ENCODE measurements at places on chromosomes 2 and 18.

DNA sequence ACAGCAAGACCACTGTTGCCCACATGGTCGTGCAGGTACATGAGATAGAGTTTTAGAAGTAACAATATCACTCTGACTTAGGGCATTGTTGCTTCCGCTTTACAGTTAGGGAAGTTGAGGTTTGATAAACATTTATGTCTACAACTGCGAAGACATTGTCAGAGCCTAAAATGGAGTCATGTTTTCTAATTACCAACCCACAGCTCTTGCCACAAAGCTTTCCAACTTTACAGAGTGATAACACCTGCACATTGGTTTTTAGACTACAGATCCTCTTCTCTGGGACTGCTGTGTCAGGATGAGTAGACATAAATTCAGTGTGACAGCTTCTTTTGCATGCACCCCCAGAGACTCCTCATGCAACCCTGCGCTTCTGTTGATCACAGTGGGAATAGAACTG is 119.0 kb downstream of the FEZ2 start:
- no peak for DNase-seq

DNA sequence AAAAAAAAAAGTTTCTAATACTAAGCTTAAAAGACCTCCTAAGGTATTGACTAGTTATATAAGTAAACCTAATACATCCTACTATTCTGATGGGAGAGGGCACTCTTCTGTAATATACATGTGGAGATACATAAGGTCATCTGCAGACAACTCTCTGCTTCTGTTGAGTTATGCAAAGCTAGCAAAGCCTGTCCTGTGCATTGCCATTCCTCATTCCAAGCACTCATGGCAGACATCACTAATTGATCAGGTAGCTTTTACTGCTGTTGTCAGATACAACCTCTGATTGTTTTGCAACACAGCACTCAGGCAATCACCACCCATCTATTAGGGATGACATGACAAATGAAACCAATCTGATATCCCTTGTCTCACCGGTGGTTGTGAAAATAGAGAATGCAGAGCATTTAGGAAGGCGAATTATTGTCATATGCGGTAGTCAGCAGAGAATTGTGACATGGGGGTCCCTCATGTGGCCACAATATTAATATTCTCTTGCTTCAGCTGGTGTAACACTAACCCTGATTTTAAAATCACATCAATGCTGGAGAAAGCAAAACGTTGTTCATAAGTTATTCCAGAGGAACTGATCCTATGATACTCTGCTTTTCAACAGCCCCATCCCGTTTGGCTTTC is 416.5 kb upstream of the GYPC start:
- no peak for DNase-seq

- DNase-seq = no peak
These were observed 266.8 kb downstream of the EN1 start for GRCh38 chr2:118580651-118581050.

- DNase-seq = no peak
These were observed 59.2 kb downstream of the CSRNP3 start for GRCh38 chr2:165528691-165529090.

- no peak for DNase-seq
These were observed 76.1 kb downstream of the THADA start for GRCh38 chr2:43519643-43520221.

DNA sequence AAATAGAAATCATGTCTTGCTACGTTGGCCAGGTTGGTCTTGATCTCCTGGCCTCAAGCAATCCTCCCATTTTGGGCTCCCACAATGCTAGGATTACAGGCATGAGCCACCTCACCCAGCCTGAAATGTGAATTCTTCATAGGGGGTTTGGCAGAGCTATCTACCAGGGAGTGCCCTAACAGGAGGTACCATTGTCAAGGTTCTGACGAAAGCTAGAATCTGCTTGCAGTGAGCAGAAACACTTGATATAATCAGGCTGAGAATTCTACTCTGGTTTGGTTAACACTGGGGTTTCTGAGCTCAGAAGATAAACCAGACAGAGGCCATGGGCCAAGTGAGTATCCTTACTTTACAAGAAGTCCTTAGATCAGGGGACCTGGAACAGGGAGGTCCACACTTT is 7.2 kb upstream of the LAMA3 start:
- no peak for DNase-seq

DNA sequence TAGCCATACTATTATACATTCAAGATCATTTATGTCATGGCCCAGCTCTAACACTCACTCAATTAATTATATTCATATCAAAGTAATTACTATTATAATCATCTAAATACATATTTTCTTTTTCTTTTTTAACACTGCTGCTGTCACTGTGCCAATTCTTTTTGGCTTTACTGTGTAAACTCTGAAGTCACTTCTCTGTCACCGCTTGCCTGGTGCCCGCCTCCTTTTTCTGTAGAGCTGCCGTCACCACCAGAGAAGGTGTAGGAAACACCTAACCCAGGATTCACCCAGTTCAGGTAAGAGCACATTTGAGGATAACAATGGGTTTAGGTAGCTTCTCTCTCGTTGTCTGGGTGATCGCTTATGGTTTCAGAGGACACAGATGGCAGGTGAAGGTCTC is 93.3 kb downstream of the AOX1 start:
- no peak for DNase-seq

DNA sequence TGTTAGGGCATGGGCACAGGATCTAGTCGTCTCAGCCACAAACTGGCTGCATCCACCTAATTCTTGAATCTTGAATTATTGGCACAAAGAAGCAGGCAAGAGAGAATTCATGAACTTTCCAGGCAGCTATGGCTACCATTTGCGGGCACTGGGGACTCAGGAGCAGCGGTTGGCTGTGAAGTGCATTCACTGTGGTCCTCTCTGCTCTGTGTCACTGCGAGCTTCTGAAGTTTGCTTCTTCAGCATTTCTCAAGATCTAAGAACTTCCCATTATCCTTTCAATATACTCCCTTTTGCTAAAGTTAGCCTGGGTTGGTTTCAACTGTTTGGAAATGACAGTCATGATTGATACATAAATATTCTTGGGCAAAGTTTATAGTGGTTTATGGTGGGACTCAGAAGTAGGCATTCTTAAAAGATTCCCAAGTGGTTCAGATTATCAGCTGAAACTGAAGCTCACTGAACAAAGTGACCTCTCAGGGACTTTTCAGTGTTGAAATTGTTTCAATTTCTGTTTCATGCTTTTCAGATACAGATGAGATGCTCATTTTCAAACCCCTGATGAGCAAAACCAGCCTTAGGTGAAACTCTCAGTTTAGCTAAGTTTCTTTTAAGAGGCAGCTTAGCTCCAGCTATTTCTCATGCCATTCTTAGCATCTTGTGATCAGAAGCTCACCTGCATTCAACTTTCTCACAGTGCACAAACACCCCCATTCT is 1258.3 kb upstream of the GYPC start:
- no peak for DNase-seq

GRCh38 chr2:902584-902983 is 48.1 kb upstream of the SNTG2 start:
- DNase-seq = no peak

GRCh38 chr2:27006602-27007415 is 26.0 kb upstream of the TMEM214 start:
- no peak for DNase-seq

GRCh38 chr2:239239607-239240413 is 161.0 kb downstream of the HDAC4 start:
- no peak for DNase-seq

DNA sequence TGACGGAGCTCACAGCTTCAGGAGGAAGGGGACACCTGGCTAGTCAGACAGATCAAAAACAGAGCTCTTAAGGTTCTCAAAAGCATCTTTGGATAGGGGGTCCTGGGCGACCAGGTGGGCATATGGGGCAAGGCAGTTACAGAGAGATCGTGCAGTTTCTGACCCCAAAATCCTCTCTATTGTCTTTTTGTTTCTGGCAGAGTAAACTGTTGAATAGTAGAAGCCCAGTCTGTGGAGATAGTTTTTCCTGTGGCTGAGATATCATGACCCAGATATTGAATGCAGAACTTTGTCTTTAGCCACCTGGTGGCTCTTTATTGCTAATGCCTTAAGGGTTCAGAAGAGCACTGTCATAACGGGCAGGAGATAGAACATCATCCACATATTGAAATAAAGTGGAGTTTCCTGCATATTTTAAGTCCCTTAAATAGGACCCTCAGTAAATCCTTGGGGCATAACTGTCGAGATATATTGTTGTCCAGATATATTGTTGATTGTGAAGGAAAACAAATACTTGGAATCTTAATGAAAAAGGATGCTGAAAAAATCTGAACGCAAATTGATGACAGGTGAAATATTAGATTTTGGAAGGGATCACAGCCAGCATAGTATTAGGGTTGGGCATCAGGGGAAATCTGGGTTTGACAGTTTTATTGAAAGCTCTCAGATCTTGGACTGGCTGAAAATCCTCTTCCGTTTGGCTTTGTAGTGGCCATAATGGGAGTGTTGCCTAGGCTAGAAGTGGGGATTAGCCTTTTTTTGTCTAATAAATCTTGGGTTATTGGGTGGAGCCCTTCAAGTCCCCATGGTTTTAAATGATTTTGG is 14.1 kb upstream of the ZDBF2 start:
- no peak for DNase-seq

DNA sequence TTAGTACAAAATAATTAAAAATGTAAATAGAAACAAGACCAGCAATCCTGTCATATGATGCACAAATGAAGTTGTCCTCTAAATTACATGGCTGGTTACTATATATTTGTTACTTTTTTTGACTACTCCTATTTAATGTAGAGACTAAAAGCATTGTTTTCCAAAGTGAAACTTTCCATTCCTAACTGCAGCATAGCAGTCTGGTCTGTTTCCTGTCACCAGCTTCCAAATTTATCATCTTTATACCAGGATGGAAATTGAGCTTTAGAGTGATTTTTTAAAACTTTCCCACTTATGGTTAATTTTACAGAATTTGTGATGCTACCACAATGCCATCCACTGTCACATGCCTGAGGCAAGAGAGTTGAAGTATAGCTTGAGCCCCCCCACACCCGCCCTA is 33.5 kb upstream of the RAB27B start:
- no peak for DNase-seq

GRCh38 chr2:181313845-181314244 is 143.3 kb upstream of the ITGA4 start:
- no peak for DNase-seq

DNA sequence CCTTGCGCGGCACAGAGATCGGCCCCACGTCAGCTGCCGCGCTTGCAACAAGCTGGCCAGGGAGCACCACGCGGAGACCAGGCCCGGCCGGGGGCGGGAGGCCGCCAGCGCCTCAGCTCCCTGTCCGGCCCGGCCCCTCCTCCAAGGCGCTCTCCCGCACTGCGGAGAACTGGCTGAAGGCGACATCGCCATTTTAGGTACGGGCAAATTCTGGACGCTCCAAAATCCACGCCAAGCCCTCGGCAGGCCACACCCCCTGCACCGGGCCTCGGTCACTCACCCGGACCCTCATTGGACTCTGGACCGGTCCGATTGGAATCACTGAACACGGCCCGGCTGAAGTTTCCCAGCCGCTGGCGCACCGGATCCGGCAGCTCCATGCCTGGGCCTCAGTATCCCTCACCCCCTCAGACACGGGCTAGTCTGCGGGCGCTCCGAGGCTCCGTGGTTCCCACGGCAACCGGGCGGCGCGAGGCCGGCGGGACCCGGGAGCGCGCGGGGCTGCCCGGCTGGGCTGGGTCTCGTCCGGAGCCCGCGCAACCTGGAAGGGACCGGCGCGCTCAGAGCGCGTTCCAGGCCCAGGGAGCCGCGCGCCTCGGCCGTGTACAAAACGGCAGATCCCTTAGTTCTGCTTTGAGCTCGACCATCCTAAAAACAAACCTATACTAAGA is at the start of gene TMEM17:
Gene TMEM17 (minus strand): TSS at position 446 of the 671 bp plus-strand sequence. CDS start 66 bp downstream, at position 380.
- no peak for DNase-seq

GRCh38 chr2:97948926-97949325 is 46.8 kb downstream of the TMEM131 start:
- DNase-seq = no peak

GRCh38 chr2:80114812-80115211 is 189.7 kb downstream of the LRRTM1 start:
- no peak for DNase-seq

DNA sequence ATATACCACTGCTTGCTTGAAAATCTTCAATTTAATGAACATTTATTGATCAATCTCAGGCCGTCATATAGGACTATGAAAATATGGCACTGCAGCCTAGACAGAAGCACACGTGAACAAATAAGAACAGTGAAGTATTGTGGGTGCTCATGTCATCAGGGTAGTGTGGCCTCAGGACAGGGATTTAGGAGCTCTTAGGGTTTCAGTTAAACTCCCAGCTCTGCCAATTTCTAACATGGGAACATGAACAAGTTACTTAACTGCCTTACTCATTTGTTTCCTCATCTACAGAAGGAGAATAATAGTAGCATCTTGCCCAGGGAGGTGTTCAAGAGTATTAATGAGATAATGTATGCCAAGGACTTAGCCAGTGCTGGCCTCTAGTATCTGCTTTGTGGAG is 146.0 kb upstream of the MAP3K20 start:
- DNase-seq = no peak

DNA sequence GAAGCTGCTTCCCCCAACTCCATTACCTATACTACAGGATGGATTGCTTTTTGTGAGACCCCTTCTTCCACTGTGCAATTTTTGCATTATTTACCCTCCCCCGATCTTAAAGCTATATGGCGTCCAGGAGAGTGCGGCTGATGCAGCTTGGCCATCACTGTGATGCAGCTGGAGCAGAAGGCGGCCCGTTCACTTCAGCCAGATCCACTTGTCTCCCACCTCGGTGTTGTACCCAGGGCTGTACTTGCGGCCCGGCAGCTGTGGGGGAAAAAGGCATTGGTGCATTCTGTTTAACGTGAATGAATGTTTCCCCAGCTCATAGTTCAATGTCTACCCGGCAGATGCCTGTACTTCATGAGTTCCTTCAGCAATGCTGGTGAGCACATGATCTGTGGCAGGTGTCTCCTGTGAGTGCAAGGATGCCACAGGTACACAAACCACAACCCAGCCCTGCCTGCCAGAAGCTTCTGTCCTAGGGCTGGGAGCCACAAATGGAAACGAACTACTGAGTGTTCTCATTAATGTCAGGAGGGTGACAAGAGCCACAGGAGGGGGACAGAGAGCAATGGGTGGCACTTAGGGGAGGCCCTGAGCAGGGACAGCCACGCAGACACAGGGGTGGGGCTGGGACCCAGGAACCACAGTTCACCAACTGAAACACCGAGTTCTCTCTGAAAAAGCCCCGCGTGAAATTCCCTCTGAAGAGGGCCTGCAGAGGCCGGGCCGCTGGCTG is 64.0 kb downstream of the NDUFA10 start:
- DNase-seq = no peak

- no peak for DNase-seq
These were observed 17.4 kb upstream of the RMDN2 start for GRCh38 chr2:37907501-37908225.

DNA sequence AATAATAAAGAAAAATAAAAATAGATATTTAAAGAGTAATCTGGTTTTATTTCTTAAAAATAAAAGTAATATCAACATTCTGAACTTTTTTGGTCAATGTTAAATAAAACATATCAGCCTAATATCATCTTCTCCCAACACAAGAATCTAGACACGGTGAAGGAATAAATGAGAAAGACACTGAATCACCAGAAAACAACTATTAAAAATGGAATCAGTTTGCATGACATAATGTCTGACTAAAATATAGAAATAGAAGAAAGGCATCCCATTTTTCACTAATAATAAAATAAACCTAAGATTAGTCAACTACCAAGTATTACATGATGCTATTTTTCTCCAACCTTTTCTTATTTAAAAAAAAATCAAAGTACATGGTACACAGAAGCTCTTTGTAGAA is 30.8 kb upstream of the TNFAIP6 start:
- DNase-seq = no peak

Data from activated T-helper 1 cell treated with anti-CD3 and anti-CD28 coated beads, Interleukin-2, amount 50 U/mL, for 16 hours (primary cell).